ENCODE measurements at places on chromosomes 16 and 17. TPM values are rescaled to one million over a fixed set of nuclear protein-coding genes. Genes with fewer than 3 reads are reported as not detected.

Gene NPIPB6
- total RNA-seq: 3.3 TPM

DNA sequence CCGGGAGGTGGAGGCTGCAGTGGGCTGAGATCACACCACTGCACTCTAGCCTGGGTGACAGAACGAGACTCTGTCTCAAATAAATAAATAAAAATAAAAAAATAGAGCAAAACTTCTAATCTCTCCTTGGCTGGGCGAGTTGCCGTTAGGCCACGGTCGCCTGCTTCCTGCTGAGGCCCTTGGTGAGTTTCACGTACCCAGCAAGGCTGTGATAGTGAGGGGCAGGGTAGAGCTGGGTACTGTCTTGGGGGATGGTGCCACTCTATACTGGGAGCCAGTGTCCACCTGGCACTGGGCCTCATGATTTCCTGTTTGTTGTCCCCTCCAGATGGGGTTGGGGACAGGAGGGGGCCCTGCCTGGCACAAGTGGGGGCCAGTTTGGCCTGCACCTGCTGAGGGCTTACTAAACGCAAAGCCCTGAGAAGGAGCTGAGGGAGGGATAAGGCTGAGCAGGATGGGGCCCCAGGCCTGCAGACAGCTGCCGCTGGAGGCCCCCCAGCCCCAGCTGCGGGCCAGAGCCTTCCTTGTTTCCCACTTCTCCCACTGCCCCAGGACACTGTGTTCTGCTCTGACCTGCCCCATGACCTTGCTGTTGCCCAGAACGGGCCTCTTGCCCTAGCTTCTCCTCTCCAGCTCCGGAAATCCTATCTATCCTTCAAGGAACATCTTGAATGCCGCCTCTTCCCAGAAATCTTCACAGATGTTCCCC lies 25.4 kb downstream of the GJD3 start:
- no peak for DNase-seq

Gene CHP2
- not detected for total RNA-seq

GRCh38 chr16:80594756-80595155 lies 54.0 kb downstream of the DYNLRB2 start:
- DNase-seq: no peak

Gene TM4SF5
- total RNA-seq: 56.9 TPM

DNA sequence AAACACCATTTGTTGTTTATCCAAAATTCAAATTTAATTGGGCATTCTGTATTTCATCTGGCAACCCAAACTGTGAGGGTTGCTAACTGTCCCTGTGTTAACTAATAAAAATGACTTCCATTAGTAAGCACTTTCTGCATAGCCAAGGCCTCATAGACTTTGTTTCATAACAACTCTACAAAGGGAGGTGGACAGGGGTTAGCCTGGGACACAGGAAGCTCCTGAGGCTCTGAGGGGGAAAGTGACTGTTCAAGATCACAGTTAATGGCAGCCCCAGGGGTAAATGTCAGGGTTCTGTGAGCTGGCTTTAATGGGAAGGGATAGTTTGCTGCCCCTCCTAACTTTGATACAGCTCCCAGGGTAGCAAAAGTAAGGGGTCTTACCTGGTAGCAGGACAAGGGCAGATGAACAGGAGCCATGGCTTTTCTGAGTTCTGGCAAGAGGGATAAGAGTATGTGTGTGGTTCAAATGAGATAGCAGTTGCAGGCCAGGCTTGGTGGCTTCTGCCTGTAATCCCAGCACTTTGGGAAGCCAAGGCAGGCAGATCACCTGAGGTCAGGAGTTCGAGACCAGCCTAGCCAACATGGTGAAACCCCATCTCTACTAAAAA lies 2.2 kb downstream of the HEATR9 start:
- no peak for DNase-seq

- no peak for DNase-seq
Measured at GRCh38 chr17:17556671-17557070, 34.8 kb downstream of the PEMT start.

Gene KIFC3
- total RNA-seq: 39.3 TPM

Gene G6PC1
- total RNA-seq: 17.3 TPM

Gene MIS12
- total RNA-seq: 15.3 TPM

- DNase-seq: peak; percentile 81
Measured at GRCh38 chr16:89115216-89115861, 21.7 kb downstream of the ACSF3 start.

- DNase-seq: peak; percentile 35
Measured at GRCh38 chr17:47621293-47622179, 28.2 kb upstream of the KPNB1 start.

- DNase-seq: no peak
Measured at GRCh38 chr17:55988861-55989260, 164.4 kb upstream of the ANKFN1 start.

Gene PHOSPHO1
- total RNA-seq: 0.23 TPM

Gene NPIPA7
- total RNA-seq: 7.5 TPM

DNA sequence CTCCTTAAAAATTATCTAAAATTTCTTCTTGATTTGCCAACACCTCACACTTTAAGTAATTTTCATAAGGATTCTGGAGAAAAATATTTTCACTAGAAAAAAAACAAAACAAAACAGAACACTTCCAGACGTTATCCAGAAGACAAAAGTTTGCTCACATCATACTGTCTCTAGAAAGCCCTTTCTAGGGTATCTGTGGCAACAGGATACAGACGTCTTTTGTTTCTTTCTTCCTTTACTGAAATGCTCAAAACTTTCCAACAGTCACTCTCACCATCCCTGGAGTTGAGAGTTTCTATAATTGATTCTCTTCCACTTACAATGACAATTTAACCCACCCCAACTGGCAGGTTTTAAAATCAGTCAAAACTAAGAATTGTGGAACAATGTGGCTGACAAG lies 2.6 kb downstream of the ZC3H7A start:
- DNase-seq: no peak

DNA sequence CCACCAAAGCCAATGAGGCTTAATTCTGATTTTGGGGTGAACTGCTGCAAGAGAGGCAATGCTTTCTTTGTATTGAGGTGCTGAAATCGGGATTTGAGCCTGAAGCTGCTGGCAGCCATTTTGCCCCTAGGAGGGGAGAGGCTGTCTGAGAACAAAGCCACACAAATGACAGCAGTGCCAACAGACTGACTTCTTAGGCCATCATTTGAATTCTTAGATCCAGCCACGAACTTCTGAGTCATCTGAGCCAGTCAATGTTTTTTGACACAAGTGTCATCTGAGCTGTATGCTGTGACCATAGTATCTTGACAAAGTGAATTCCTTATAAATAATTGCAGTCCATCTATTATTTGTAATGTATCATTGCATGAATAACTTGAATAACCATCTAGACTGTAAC lies 29.0 kb downstream of the HYDIN start:
- DNase-seq: no peak

DNA sequence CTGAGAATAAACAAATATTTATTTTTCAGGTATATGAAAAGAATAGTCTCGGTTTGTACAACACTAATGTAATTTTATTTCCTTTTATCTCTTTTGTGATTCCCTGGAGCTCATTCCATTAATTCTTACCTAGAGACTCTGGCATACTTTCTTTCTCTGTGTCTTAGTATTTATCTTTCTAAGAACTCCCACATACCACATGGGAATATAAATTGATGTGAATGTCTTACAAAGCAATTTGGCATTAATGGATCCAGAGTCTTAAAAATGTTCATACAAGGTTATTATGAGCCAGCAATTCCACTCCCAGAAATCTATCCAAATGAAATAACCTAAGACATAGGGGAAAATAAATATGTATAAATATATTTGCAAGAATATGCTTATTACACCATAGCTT lies 202.7 kb downstream of the CDH11 start:
- no peak for DNase-seq

Gene FGF11
- 2.7 TPM for total RNA-seq

DNA sequence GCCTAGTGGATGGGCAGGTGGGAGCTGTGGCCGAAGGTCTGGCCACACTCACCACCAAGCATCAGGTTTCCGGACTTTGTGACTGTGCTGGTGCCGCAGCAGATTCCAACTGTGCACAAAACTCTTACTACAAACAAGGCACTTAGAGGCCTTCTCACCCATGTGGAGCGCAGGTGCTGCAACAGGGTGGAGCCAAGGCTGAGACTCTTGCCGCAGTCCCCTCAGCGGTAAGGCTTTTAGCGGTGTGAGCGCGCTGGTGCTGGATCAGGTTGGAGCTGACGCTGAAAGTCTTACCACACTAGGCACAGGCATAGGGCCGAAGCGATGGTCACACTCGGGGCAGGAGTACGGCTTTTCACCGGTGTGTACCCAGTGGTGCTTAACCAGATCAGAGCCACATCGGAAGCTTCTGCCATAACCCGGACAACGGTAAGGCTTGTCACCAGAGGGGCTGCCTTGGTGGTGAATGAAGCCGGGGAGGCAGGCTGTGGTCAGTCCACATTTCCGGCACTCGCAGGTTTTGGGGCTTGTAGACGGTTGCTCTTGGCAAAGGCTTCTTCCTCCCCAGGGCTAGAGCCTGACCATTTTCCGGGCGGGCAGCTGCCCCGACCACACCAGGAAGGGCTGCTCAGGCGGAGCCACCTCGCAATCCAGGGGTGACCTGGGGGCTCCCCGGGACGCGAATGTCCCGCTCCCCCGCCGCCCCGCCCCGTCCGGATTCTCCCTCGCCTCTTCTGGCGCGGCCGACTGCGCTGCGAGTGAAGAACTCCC lies 1.0 kb upstream of the ARMC5 start:
- no peak for DNase-seq

GRCh38 chr17:79188048-79188447 lies 113.4 kb downstream of the ENGASE start:
- no peak for DNase-seq

GRCh38 chr17:78951967-78952551 lies 26.9 kb upstream of the TIMP2 start:
- DNase-seq: peak; percentile 42

Gene CFAP97D1
- total RNA-seq: not detected

GRCh38 chr17:67265436-67266019 lies 20.5 kb upstream of the HELZ start:
- DNase-seq: no peak

- DNase-seq: no peak
Measured at GRCh38 chr16:12132850-12133440, 156.4 kb downstream of the SNX29 start.

Gene TOP2A
- total RNA-seq: 5.2 TPM

Gene CCR7
- total RNA-seq: 1.3 TPM

DNA sequence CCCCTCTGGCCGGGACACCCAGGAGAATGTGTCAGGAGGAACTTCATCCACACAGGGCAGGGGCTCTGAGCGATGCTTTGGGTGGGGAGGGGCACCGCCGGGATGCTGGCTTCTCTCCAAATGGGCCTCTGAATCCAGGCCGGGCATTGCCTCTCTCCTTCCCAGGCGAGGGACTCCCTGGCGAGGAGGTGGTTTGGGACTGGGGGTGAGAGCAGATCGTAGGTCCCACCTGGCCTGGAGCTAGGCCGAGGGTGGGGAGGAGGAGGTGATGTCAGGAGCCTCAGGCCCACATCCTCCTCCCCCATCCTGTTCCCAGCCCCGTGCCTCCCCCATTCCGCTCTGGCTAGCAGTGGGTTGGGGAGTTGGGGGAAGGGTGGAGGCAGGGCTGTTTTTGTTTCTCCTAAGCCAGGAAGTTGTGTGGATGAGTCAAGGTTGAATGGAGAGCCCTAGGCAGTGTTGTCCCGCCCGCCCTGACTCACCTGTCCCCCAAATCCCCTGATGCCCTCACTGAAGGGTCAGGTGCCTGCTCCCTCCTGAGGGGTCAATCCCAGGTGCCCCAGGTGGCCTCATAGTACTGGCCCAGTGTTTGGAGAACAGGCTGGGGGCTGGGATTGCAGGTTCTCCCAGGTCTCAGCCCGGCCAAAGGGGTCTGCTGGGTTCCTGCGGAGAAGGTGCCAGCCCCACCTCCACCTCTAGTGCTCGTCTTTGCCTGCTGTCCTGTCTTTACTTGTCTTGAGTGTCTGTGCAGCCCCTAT lies 2.8 kb downstream of the GRB7 start:
- no peak for DNase-seq

Gene C1QL1
- total RNA-seq: 3.2 TPM

Gene KRT12
- total RNA-seq: not detected

Gene RUNDC3A
- 1.4 TPM for total RNA-seq

DNA sequence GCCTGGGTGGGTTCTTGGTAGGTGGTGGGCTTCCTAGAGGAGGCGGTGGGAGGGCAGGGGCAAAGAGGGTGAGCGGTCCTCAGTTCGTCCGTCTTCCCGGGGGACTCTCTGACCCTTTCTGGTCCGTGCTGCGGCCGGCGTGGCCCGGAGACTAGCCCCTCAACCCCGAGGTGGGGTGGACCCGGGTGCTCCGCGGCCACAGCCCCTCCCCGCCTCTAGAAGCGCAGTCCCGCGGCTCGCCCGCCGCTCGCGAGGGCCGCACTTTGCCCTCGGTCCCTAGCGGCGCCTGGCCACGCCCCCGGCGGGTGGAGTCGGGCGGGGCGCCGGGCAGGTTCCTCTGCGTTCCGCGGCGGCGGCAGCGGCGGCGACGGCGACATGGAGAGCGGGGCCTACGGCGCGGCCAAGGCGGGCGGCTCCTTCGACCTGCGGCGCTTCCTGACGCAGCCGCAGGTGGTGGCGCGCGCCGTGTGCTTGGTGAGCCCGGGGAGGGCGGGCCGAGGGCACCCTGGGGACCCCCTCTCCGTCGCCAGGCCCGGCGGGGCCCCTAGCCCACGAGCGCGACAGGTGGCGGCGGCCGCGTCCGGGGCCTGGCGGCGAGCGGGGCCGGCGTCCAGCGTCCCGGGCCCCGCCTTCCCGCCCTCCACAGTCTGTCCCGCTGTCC lies at the start of gene SYNGR2:
Gene SYNGR2, plus strand, starts transcription at position 340 of the 661 bp plus-strand sequence. Its CDS starts 36 bp downstream, at position 376.
- DNase-seq: peak; percentile 81

Gene FNDC8
- total RNA-seq: not detected

DNA sequence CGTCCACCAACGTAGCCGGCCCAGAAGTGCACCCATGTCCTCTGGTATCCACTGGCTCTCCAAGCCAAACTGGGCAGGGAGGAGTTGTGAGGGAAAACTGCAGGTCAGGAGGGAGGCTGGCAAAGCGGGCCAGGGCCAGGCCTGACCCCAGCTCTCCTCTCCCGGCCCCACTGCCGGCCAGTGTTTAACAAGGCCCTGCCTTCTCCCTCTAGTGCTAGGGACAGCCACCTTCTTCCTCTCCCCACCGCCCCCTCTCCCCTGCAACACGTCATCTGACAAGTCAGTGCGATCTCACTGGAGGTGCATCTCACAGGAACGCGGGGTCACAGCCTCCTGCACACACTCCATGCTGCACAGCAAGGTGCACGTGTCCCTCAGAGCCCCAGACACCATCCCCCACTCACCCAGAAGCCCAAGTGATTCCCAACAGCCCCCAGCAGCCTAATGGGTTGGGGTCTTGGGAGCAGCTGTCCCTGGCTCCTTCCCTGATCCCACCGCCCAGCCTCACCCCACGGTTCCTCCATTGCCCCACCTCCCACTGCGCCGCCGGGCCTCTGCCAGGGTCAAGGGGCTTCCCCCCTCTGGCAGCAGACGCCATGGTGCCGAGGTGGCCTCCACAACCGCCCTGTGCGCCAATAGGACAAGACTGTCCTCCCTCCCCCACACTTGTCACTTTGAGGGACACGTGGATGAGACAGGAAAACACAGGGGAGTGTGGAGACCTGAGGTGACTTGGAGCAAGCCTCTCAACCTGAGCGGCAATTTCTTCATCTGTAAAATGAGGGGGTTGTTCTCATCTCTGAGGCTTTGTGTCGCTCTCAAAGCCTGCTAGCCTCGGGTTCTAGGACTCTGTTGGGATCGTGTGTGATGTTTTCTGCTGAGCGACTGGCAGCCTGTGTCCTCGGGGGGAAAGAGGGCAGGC lies 1.1 kb upstream of the ACE start:
- DNase-seq: no peak

GRCh38 chr16:22189473-22190080 lies 16.5 kb upstream of the EEF2K start:
- peak; percentile 29 for DNase-seq
